Brain microvascular endothelial cell (primary cell): ENCODE measurements at places on chromosomes 5 and 9.

GRCh38 chr5:125786021-125786420 lies 637.2 kb upstream of the GRAMD2B start:
- no peak for DNase-seq

GRCh38 chr5:101278011-101278687 lies 375.1 kb upstream of the ST8SIA4 start:
- no peak for DNase-seq

DNA sequence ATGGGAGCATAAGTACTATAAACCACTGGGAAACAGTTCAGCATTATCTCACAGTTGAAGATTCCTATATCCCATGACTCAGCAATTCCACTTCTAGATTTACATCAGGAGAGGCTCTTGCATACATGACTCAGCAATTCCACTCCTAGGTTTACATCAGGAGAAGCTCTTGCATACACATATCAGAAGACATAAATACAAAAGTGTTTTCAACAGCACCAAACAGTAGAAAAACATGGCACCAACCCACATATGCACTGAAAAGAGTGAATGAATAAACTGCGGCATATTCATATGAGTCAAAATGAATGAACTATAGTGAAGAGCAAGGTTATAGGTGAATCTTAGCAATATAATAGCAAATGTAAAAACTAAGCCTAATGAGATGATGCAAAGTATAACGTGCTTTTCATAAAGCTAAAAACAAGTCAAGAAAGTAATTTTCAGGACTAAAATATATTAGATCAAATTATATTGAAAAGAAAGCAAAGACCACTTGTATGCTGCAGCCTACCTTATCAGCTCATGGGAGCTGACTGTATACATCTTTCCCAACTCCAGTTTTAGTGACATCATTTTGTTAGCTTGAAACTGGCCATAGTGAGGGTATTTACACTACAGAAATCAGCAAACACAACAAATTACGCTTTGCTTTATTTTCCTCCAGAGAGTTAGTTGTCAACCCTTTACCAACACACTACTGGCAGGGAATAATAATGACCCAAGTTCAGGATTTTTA lies 95.8 kb downstream of the ANKRD18B start:
- DNase-seq: peak; percentile 72

GRCh38 chr5:67188274-67189078 lies 8.1 kb downstream of the CD180 start:
- DNase-seq: no peak

DNA sequence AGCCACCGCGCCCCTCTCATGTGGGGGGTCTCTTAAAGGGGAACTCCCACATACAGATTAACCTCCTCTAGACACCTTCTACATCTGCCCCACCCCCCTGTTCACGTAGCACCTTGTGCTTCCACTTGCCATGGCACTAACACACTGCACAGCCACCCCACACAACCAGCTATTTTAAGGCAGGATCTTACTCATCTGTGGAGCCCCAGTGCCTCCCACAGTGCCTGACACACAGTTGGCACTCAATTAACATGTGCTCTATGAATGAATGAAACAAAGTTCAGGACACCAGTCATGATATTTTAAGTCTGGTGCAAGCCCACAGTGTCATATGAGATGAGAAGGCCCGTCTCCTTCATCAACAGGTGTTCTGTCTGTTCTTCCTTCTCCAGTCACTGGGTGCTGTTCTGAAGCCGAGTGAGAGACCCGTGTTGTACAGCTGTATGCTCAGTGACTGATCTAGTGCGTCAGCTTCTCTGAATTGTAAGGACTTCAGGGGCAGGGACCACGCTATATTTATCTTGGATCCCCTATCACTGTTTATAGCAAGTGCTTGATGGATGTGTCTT lies 149.1 kb downstream of the TLE1 start:
- DNase-seq: no peak

GRCh38 chr5:14225173-14225834 lies 82.2 kb downstream of the TRIO start:
- DNase-seq: no peak

DNA sequence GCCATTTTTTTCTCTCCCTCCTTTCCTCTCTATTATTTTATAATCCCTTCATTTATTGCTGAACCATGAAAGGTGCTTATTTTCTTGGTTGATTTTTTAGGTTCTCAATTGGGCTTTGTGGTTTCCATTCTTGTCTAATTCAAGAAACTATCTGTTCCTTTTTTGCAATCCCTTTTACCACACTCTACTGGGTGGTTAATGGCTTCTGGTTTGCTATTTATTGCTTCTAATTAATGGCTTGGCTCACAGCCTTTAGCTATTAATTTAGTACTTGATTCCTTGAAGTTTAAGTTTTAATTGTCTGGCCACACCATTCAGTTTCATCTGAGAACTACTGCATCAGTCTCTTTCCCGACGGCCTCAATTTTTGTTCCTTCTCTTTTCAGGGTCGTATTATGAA lies 5.6 kb downstream of the FRRS1L start:
- no peak for DNase-seq

- no peak for DNase-seq
These were observed 288.7 kb downstream of the ZSWIM6 start for GRCh38 chr5:61620699-61621182.

DNA sequence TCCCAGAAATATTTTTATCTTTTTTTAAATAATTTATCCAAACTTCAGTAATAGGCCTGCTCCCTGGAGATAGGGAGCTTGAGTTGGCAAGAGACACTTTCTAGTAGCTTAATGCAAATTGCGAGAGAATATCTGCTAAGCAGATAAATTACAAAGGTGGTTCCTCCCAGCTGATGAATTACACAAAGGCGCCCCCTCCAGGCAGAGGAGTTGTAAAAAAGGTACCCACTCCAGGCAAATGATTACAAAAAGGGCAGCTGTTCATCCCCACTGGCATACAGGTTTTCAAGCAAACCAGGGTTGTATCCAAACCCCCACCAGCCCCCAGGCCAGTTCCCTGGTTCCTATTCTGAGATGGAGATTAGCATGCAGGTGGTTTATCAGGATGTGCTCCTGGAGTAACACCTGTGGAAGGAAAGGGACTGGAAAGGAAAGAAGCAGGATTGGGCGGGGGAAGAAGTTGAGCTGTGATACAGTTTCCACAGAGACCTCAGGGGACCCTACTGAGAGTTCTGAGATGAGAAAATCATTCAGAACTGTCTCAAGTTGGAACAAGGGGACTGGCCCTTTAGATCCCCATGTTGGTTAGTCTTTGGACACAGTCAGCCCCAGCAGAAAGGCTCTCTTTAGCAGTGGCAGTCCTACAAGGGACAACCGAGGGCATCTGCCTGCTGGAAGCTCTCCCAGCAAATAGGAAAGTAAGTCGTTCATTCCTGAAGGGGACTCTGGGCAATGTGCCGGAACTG lies 25.5 kb downstream of the ESM1 start:
- peak; percentile 12 for DNase-seq

DNA sequence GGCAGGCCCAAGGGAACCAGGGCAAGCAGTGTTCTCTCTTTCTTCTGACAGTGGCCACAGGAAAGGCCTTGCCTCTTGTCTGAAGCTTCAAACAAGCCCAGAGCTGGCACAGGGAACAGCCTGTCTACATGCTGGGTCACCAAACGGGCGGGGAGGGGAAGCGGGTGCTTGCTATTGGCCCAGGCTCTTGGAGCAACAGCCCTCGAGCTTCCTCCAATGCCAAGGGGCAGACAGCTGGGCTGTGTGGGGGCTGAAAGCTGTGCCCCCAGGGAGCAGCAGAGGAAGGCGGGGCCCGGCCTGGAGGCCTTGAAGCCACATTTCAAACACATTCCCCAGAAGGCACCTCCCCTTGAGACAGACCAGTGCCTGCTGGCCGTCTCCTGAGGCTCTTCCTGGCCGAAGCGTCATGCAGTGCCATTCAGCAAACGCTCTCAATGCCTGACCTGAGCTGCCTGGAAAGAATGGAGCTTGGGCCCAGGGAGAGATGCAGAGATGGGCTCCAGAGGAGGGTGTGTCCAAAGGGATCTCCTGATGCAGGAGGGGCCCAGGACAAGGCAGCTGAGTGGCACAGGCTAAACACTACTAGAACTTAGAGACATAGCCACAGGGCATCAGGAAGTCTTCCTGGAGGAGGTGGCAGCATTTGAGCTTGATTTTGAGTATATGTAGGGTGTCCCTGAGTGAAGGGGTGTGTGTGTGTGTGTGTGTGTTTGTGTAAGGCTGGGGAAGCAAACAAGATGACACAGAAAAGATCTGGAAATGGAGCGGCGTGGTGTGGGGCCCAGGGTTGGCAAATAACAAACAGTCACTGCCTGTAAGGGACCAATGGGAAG lies 2.5 kb downstream of the FIBCD1 start:
- peak; percentile 39 for DNase-seq

GRCh38 chr5:51838459-51838858 lies 455.2 kb downstream of the ISL1 start:
- no peak for DNase-seq

DNA sequence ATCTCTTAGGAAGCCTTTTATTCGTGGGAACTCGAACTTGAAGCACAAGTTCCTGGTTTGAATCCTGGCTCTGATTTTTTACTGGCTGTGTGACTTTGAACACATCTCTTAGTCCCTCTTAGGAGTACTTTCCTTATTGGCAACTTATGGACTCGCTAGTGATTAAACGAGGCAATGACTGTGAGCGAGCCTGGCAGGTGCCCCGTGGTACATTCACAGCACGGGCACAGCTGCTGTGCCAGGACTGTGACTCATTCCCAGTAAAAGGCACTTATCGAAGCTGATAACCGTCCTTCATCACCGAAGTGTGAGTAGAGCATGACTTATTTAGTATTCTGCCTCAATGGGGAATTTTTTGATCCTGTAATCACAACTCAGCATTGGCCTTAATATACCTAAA lies 22.7 kb downstream of the CFAP90 start:
- no peak for DNase-seq

DNA sequence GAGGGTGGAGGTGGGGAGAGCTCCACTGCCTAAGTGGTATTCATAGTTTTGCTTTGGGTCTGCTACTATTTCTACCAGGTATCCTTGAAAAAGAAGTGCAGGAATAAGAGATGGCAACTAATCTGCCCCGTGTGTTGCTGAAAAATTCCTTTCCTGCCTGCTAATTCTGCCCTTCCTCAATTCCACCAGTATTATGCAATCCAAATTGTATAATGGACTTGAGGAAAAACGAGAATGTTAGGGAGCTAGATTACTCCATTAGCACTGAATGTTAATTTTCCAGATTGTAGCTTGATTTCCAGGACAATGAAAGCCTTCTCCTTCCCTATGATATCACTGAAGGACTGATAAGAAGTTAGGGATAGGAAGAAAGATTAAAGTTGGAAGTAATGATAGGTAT lies 16.9 kb downstream of the ADAM19 start:
- no peak for DNase-seq

DNA sequence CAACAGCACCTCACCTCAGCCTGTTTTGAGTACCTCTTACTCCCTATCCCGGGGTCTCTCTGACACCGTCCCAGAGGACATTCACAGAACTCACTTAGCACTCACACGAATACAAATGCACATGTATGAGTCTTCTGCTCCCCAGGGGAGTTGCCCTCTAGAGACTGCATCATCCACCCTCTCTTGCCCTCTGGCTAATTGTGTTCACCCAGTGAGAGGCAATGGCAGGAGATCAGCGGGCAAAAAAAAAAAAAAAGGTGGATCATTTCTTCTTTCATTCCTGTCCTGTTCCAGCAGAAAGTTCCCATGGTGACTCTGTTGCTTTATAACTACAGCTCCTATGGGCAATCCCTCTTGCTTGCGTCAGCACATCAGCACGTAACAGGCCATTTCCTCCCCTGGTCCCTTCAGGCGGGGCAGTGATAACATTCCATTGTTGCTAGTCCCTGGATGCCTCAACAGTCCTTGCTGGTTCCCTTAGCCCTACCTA lies 23.5 kb upstream of the SNX2 start:
- DNase-seq: peak; percentile 94

- DNase-seq: no peak
These were observed 25.0 kb upstream of the PALM2AKAP2 start for GRCh38 chr9:109755040-109755439.

GRCh38 chr9:106111039-106111730 lies 416.8 kb downstream of the TMEM38B start:
- DNase-seq: no peak

DNA sequence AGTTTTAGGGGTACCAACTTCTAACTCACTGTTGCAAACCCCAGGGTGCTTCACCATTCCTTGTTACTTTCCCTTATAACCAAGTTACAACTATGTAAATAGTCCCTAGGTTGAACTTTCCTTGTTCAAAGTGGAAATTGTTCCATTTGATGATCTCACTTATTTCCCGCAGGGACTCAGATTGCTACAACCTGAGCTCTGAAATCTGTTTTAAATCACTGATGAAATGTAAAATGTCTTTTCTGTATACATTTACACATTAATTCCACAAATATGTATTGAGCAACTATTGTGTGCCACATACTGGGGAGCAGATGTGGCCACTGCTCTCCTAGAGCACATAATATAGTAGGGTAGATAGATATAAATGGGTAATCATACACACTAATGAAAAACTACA lies 69.1 kb upstream of the TARS1 start:
- no peak for DNase-seq

DNA sequence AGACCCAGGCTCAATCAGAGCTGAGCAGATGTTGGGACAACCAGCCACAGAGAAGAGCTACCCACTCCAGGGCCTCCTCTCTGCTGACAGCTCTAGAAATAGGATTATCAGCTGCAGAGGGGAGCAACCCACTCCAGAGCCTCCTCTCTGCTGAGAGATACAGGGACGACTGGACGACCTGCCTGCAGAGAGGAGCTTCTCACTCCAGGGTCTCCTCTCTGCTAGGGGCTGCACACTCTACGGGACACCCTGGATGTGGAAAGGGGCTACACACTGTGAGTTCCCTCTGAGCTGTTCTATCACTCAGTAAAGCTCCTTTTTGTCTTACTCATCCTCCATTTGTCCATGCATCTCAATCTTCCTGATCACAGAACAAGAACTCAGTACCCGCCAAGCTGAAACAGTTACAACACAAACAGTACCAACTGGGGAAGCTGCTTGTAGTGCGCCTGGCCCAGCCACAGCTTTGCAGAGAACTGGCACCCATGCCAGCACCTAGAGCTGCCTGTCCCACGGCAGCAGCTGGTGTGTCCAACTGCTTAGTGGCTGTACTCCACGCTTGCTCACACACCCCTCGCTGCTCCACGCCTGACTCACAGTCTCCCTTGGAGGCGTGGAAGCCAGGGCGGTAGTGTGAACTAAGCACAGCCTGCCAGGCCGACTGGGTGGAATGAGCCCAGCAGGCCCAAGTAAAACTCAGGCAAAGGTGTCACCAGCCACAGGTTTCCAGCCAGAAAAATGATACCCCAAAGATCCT lies 56.8 kb downstream of the PRELID2 start:
- DNase-seq: no peak

- DNase-seq: no peak
These were observed 399.5 kb downstream of the ENC1 start for GRCh38 chr5:74240783-74241750.

GRCh38 chr9:99011161-99011709 lies 67.5 kb downstream of the COL15A1 start:
- DNase-seq: no peak

DNA sequence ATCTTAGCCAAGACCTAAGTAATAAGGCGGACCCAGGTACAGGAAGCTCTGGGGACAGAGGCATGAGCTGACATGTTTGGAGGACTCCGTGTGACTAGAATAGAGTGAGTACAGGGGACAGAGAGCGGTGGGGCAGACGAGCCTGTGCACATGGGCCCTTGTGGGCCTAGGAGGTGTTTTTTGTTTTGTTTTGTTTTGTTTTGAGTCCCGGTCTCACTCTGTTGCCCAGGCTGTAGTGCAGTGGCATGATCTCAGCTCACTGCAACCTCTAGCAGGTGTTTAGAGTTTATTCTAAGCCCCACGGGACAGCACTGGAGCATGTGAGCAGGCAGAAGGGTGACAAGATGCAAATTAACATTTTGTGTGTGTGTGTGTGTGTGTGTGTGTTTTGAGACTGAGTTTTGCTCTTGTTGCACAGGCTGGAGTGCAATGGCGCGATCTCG lies 3.1 kb upstream of the EEIG1 start:
- no peak for DNase-seq

GRCh38 chr5:36017622-36018021 lies 26.4 kb upstream of the UGT3A1 start:
- no peak for DNase-seq
